ENCODE measurements at places on chromosomes 1 and 21.
A peak's percentile ranks its signal among the peaks of the same experiment; 100 is the strongest.

- no peak for DNase-seq
Measured at GRCh38 chr1:87318056-87318650, 10.5 kb upstream of the LMO4 start.

DNA sequence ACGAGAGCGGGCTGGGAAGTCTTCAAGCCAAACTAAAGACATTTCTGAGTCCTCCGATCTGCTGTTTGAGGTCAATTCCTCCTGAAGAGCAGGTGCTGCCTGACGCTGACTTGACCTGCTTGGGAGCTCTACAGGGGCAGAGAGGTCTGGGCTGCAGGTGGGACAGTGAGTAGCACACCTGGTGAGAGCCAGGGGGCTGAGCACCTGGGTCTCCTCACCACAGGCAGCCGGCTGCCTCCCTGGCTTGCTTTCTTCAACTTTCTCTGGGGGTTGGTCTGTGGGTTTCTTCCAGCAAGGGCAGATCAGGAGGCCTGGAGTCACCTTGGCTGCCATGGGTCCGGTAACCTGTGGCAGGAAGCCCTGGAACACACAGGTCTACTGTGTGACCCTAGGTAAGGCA lies 107.4 kb upstream of the EDN2 start:
- DNase-seq, result no peak

- DNase-seq, result no peak
Measured at GRCh38 chr1:165328136-165328535, 28.4 kb downstream of the LMX1A start.

DNA sequence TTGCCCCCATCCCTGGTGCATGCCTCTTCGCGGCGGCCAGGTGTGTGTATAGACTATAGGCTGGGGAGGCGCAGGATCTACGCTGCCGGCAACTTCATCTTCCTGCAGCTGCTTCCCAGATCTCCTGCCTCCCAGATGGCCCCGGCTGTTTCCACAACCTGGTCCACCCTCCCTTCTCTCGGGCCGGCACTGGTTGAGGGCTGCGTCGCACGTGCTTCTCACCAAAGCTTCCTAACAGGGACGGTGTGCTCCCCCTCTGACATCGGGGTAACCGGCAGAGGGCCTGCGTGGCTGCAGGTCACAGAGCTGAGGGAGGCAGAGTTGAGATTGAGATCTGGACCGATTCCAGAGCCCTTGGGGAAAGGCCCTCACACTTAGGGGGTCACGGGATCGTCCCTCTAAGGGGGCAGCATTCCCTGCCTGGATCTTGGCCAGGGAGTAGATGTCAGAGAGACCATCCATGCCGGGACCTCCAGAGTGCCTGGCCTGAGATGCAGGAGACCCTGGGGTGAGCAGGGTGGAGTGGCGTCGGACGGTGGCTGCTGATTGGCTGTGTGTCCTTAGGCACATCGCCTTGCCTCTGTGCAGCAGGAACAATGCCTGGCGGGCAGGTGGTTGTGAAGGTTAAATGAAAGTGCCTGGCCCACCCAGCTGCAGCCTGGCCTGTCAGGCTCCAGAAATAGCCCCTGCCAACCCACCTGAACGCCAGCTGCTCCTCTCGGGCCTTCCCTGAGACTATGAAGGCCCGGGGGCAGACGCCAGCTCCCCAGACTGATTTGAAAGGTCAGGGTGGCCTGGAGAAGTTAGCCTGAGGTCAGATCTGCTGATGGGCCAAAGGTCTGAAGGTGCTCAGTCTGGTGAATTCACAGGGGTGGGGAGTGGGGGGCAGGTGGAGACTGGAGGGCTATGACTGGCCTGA lies 6.1 kb upstream of the MASP2 start:
- no peak for DNase-seq

GRCh38 chr1:28917757-28918118 lies 3.4 kb downstream of the EPB41 start:
- DNase-seq, result no peak

GRCh38 chr1:200919386-200919785 lies 24.7 kb downstream of the INAVA start:
- peak; percentile 9 for DNase-seq

DNA sequence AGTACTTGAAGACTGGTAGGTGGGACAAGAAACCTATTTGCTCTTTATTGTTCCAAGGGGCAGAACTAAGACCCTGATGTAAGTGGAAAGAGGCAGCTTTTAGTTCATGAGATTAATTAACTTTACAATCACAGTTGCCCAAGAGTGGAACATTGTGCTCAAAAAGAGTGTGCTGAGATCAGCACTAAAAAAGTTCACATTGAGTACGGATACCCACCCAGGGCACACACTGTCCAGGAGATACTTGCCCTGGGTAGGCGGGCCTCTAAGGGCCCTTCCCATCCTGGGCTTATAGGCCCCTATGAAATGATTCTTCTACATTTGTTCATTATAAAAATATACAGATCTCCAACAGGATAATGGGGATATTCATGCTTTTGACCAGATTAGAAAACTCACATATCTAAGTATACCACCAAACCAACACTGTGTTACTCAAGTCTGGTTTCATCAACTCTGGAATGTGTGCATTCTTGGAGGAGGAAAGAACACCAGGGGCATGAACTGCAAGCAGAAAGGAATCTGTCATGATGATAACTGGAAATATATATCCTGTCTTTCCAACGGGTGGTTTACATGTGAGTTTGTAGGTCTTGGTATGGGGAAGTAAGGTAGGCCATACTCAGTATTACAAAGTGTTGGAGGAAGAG lies 626.2 kb downstream of the SMYD3 start:
- no peak for DNase-seq

- DNase-seq, result no peak
Measured at GRCh38 chr21:43923391-43923790, 58.4 kb downstream of the AGPAT3 start.

GRCh38 chr1:244035358-244035757 lies 15.7 kb upstream of the ZBTB18 start:
- no peak for DNase-seq

- no peak for DNase-seq
Measured at GRCh38 chr1:64269558-64269884, 66.1 kb downstream of the UBE2U start.

- no peak for DNase-seq
Measured at GRCh38 chr1:75964760-75965408, 32.7 kb upstream of the ASB17 start.
